Germinal center (tissue), 1 donor: ENCODE measurements at places on chromosomes 12 and 14.

DNA sequence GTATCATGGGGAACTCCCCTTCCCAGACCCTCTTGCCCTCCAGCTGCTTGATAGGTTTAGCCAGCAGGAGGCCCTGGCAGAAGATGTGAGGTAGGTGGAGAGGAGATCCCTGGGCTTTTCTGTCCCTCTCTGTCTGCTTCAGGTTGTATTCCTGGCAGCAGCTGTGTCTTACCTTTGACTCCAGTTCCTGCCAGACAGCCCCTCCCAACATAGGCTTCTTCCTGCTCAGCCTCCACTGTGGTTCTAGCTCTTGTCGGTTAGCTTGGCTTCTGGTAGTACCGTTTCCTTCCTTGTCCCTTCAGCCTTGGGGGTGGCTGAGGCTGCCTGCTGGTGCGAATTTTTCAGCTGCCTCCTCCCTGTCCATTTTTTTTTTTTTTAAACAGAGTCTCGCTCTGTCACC, 215.7 kb upstream of the CRY1 start:
- no peak for DNase-seq

GRCh38 chr12:29517264-29517663, 19.8 kb upstream of the OVCH1 start:
- no peak for DNase-seq

GRCh38 chr14:61183196-61183885, 97.8 kb downstream of the TMEM30B start:
- DNase-seq, result no peak

GRCh38 chr12:58745348-58746125, 174.8 kb downstream of the LRIG3 start:
- no peak for DNase-seq

GRCh38 chr12:62750941-62751809, 183.8 kb downstream of the PPM1H start:
- no peak for DNase-seq

GRCh38 chr14:69013943-69014782, 35.1 kb upstream of the ACTN1 start:
- no peak for DNase-seq
